ENCODE measurements at places on chromosomes 5 and 9.
A peak's percentile ranks its signal among the peaks of the same experiment; 100 is the strongest.

- peak; percentile 22 for DNase-seq
Measured at GRCh38 chr9:121700832-121701419, 49.5 kb downstream of the DAB2IP start.

- no peak for DNase-seq
Measured at GRCh38 chr9:86459191-86459590, 105.0 kb upstream of the TUT7 start.

DNA sequence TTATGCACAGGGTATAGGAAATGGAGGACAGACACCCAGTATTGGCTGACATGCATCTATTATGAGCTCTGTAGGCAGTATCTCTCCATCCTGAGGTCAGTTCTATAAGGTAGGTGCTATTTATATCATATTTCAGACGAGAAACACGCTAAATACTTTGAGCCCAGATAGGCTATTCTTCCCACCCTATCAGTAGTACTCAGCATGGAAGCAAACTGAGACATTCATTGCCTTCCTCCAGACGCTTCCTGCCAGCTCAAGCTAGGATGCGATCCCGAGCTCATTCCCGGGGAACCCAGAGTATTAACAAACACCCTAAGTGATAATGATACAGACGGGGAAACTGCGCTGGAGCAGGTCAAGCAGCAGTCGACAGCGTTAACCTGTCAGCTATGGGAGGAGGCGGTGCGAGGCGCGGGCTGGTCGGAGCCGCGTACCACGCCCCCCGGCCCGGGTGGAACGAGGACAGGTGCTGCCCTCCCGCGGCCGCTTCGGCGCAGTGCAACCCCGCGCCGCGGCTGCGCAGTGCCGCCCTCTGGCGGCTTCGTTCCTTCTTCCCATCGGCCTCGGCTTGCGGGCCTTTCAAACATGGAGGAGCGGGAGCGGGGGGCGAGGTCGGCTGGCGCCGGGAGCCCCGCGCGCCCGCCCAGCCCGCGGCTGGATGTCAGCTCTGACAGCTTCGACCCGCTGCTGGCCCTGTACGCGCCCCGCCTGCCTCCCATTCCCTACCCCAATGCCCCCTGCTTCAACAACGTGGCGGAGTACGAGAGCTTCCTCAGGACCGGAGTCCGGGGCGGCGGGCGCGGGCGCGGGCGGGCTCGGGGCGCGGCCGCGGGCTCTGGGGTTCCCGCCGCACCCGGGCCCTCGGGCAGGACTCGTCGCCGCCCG, at the start of gene LSM11:
TSS of gene LSM11 (plus strand) at position 550 of the 888 bp plus-strand sequence. CDS start at position 589, 39 bp downstream.
- peak; percentile 90 for DNase-seq

DNA sequence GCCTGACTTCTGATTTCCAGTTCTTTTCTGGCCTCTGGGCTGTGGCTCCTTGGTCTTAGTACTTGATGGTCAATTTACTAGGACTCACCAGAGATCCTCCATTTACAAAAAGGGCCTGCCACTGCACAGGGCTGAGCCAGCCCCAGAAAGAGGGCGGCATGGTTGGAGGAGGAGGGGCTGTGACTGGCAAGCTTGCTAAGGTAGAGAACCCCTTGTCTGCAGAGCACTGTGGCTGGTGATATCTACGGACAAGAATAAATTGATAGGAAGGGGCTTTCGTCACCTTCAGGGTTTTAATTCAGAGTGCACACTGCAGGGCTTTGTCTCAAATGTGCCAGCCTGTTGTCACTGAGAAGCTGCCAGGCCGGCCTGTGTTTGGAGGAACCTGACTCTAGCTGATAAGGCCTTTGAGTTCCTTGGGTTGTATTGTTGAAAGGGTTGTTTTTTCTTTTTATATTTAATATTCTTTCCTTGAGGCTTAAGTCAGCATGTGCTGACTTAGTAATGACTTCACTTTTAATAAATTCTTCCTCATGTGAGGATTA, 15.1 kb downstream of the SLC22A5 start:
- DNase-seq: no peak

GRCh38 chr5:122192497-122193496, 63.5 kb downstream of the ZNF474 start:
- DNase-seq: peak; percentile 89

- no peak for DNase-seq
Measured at GRCh38 chr9:118236625-118237024, 532.4 kb downstream of the TLR4 start.

Data from MCF 10A (cell line).